ENCODE measurements at places on chromosomes 3 and 15.

DNA sequence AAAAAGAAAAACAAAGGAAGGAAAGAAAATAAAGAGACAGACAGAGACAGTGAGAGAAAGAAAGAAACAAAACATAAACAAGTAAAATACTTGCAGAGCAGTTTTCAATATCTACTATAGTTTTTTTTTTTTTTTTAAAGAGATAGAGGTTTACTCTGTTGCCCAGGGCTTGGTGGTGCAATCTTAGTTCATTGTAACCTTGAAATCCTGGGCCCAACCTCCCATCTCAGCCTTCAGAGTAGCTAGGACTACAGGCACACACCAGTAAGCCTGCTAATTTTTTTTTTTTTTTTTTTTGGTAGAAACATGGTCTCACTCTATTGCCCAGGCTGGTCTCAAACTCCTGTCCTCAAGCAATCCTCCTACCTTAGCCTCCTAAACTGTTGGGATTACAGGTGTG is 23.1 kb downstream of the CLASP2 start:
- no peak for DNase-seq

DNA sequence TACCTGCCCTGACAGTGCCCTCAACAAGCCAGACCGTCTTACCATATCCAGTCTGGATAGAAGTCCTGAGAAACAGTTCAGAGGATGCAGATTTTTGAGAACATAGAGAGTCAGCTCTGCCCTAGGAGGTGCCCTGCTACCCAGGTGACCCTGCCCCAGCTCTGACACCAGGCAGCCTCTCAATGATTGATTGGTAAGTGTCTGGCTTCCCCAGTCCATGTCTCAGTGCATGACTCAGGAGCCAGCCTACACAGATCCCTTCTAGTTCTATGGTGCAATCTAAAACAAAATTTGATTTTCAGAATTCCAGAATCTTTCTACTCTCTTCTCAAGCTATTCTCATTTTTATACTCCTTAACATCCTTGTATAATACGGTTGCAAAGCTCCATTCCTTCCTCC is 292.1 kb downstream of the VPS13C start:
- DNase-seq, result no peak

DNA sequence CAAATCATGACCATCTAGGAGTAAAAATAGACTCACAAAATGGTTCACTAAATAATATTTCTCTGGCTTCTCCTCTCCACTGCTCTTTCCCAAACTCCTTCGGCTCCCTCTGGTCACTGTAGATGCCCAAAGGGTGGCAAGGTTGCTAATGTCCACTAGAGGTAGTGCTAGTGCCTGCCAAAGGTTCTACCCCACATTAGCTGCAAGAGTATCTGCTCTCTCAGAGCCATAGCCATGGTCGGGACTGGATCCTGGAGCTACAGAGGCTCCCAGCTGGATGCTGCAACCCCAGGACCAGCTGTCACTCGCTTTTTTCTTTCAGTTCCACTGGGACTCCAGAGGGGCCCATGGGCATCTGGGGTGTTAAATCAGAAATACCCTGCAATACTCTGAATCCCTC is 8.5 kb downstream of the HTR3D start:
- no peak for DNase-seq

GRCh38 chr15:60713119-60714084 is 234.5 kb upstream of the ICE2 start:
- DNase-seq, result no peak

DNA sequence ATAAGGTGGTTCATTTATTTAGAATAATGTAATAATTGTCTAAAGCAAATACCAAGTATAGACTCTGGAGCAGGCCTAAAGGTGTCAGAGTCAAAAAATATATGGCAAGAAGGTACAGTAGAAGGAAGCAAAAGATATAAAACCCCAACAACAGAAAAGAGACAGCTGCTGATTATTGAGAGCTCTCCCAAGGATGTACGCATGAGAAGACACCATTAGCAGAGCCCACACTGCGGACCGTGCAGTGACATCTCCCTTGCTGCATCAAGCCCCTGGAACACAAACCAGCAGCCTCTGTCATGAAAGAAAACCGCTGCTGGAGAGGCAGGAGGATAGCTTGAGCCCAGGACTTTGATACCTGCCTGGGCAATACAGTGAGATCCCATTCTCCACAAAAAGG is 18.0 kb upstream of the SLC6A20 start:
- no peak for DNase-seq

DNA sequence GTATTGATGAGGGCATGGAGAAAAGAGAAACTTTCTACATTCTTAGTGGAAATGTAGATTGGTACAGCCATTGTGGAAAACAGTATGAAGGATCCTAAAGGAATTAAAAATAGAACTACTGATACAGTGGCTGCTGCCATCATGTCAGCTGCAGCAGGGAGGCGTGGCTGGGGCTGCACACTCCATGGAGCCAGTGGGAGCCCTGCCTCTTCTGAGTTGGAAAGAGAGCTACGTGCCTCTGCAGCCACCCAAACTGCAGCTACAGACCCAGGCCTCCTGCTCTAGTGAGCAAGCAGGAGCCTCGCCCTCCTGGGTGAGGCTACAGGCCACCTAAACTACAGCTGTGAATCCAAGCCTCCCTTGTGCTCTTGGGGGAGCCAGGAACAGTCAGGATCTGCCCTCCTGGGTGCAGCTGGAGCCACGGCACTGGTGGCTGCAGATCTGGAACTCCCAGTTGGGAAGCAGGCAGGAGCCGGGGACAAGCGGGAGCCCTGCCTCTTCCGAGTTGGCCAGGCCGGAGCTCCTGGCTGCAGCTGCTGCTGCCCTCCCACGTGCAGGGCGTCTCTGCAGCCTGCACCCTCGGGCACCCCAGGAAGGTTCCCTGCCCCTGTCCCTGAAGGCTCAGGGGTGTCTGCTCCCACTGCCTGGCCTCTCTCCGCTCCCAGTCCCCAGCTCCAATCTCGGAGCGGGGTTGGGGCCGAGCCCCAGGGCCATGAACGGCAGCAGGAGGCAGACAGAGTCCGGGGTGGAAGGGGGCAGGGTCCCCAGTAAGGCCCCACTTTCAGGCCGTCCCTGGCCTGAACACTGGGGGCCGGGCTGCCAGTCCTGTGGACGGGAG is 64.5 kb downstream of the THBS1 start:
- no peak for DNase-seq

- DNase-seq, result no peak
Observed at GRCh38 chr15:81939604-81940440, 106.0 kb downstream of the MEX3B start.

DNA sequence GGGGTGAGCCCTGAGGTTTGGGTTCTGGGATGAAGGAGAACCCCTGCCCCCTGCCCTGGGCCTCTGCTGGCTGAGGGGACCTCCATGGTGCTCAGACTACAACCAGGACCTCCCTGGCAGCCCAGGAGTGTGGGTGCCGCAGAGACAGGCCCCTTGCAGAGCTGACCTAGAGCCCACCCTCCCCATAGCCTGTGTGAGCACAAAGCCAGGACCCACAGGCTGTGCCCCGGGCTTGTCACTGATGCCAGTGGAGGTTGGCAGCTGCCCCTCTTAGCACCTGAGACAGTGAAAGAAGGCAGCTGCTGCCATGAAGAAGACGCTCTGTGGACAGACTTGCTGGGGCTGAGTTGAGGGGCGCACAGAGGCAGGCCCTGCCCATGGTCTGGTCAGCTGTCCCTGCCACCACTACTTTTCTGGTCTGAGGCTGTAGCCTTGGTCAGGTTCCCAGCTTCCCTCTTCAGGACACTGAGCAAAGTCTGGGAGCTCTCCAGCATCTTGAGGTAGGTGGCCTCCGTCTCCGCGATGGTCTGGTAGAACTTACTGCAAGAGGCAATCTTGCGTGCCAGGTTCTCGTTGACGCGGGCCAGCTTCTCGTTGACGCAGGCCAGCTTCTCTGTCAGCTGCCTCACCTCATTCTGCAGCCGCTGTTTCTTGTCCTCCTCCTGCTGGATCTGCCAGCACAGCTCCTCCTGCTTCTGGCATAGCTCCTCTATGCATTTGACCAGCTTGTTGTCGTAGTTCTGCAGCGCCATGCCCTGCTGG is 23.0 kb downstream of the USP4 start:
- no peak for DNase-seq

- DNase-seq, result no peak
Observed at GRCh38 chr15:42149493-42150218, 6.8 kb downstream of the PLA2G4F start.
